ENCODE measurements at places on chromosomes 11 and 22.

DNA sequence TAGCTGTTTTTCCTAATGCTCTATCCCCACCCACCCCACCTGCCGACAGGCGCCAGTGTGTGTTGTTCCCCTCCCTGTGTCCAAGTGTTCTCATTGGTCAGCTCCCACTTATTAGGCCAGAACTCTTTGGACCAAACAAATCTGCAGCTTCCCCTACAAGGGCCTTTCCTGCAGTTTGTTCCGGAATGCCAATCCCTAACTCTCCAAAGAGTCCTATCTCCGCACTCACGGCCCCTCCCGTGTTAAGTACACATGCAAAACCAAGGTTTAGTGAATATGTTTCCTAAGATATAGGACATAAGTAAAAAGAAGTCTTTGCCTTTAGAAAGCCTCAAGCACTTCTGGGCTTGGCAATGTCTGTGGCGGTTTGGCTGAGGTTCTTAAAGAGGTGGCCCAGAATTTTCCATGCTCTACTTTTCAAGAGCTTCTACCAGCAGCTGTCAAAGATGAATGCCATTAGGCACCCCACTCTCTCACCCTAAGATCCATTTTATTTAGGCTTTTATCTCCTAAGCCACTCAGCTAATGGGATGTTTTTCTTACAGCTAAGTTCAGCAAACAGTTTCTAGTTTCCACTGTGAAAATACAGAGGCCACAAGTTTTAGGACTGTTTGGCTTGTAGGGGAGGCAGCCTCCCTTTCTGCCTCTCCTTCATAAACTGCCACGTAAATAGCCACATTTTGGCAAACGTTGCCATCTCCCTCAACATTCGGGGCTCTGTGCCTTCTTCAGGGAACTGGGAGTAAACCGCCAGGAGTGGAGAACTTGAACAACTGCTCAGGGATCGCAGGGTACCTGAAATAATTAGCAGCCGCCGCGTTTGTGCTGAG, 1.6 kb downstream of the CD59 start:
- DNase-seq, result peak; percentile 54

DNA sequence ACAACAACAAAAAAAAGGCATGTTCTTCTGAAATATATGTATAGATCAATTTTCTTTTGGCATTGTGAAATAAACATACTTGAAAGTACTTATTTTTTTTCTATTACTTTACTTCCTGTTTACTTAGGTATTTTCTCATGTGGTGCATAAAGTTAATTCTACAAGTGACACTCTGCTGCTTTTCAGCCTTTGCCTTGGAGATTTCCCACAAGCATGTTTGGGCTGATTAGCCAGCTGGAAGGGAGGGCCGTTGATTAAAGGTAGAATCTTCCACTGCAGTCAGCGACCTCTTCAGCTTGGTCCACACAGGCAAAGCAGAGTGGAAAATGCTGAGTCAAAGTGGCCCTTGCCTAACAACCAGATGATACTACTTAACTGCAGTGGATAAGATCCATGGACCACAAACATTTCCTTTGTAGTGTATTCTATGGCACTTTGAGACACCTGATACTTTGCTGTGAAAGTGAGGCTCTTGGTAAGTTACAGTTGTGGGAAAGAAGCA, 176.0 kb downstream of the ARHGAP42 start:
- peak; percentile 6 for DNase-seq

DNA sequence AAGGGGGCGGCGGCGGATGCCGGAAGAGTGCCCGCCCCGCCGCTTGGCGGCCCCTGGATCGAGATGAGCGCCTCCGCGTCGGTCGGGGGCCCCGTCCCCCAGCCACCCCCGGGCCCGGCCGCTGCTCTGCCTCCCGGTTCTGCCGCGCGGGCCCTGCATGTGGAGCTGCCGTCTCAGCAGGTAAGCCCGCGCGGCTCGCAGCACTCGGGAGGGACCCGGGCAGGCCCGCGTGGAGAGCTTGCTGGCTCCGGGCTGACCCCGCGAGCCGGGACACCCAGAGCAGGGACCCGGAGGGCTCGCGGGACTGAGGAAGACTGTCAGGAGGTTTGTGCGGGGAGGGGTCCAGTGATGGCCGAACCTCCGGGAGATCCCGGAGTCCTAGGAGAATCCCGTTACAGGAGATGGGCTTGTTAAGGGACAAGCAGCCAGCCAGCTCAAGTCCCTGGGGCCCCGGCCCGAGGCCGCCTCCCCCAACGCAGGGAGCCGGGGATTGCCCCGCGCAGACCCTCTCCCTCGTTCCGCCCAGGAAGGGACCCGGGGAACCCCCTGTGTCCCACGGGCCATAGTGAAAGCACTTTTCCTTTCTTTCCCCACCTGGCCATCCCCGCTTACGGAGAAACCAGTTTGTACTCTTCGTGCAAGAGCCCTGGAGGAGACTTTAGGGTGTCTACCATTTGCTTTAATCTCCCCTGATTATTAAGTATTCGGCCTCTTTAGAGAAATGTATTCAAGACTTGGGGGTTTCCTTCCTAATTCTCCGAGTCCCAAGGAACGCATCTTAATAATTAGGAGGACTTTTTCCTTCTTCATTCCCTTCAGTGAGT, 547 bp downstream of the UVRAG start:
- no peak for DNase-seq

GRCh38 chr22:27647540-27647939, 154.0 kb downstream of the MN1 start:
- DNase-seq, result no peak

DNA sequence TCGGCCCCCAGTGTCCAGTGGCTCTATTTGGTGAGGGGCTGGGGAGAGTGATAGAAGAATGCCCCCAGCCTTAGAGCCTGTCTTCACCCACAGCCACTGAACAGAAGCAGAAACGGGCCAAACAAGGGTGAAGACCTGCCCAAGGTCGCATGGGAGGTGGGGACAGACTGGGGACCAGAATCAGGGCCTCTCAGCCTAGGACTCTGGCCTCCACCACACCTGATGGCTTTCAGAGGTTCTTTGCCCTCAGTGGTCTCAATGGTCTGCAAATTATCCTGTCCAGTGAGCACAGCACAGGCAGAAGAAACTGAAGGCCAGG, 4.5 kb upstream of the MYRF start:
- DNase-seq, result no peak

- DNase-seq, result no peak
Measured at GRCh38 chr11:1450949-1451710, 35.4 kb downstream of the MOB2 start.

- DNase-seq, result no peak
Measured at GRCh38 chr11:111000400-111001080, 245.0 kb upstream of the POU2AF2 start.

DNA sequence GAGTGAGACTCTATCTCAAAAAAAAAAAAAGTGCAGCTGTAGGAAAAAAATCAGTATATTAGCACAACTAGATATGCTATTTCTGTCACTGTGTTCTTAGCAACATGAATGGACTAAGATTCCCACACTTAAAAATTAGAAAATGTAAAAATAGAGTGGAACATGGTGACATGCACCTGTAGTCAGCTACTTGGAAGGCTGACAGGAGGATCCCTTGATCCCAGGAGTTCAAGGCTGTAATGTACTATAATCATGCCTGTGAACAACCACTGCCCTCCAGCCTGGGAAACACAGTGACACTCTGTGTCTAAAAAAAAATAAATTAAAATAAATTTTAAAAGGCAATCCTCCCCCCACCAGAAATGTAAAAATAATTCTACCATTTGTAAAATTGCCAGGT, 29.8 kb downstream of the PICALM start:
- no peak for DNase-seq

DNA sequence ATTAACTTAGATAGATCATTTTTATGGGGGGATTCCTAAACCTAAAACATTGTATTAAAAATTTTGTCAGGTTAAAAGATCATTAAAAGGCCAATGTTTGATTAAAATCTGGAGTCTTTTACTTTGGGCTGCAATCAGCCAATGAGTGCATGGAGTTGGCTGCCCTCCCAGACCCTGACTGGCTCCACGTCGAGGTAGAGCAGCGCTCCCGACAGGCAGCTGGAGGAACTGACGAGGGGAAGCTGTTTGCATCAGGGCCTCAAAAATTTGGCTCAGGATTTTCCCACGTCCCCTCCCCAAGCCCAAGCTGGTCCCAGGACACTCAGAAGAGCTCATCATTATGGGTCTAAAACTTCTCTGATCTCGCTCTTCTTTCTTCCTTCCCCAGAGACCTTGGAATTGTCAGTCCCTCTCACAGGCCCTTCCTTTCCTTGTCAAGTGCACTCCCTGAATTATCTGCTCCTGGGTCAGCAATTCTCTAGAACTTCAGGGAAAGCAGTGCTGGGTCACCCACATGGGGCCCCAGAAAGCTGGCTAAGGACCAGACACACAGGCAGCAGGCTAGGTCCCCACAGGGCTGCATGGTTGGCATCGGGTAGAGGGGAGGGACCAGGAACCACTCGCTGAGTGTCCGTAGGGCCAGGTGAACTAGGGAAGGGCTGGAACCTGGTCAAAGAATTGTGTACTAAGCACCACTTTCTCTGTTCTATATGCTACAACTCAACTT, 119.6 kb upstream of the IGLL5 start:
- DNase-seq, result no peak

DNA sequence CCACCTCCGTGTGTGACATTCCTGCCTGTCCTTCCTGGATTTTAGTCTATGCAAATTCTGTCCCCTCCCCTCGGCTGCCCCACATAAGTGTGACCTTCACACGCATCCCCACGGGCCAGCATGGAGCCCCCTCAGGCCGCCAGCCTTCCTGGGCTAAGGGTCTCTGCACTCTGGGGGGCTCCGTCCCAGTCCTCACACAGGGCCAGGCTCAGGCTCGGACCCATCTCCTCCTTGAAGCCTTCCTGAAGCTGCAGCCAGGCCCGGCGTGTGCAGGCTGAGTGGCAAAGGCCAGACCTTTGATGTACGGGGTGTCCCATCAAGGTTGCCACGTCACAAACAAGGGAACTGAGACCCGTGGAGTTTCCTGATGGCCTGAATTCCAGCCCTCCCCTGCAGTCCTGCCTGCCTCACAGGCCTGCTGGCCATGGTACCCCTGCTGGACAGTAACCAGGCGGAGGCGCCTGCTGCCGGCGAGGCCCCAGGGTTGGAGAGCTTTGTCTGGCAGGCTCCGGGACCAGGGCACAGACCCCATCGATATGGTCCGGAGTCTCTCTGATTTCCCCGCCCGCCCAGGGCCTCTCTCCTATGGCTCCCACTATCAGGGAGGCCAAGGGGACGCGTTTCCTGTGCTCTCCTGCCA, 791.7 kb downstream of the BRD1 start:
- DNase-seq, result no peak

DNA sequence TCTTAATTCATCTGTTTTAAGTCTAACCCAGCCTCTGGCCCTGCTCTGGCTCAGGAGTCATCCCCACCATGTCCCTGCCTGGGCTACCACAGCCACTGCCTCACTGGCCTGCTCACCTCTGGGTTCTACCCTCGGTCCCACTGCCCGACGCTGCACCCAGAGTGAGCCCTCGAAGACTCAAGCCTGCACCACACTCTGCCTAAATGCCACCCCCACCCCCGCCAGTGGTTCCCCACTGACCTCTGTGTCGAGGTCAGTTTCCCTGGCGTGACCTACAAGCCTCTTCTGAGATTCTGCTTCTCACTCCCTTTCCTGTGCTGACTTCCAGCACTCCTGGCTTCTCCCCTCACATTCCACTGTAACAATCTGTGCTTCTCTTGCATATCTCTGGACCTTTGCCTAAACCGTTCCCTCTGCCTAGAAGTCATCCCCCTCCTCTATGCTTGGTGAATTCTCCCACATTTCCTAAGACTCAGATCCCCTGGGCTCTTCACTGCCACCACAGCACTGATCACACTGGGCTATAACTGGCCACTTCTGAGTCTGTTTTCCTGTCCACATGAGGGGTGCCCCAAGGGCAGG, 12.5 kb upstream of the PDE2A start:
- DNase-seq, result no peak

- DNase-seq, result no peak
Measured at GRCh38 chr11:111457731-111458368, 54.3 kb downstream of the BTG4 start.

- DNase-seq, result no peak
Measured at GRCh38 chr11:61495801-61496601, 12.5 kb upstream of the LRRC10B start.

- DNase-seq, result no peak
Measured at GRCh38 chr11:113091481-113091780, 130.2 kb downstream of the NCAM1 start.

- DNase-seq, result no peak
Measured at GRCh38 chr11:122618927-122619326, 36.6 kb upstream of the UBASH3B start.

GRCh38 chr11:102794382-102794781, 3.6 kb downstream of the MMP1 start:
- DNase-seq, result no peak

DNA sequence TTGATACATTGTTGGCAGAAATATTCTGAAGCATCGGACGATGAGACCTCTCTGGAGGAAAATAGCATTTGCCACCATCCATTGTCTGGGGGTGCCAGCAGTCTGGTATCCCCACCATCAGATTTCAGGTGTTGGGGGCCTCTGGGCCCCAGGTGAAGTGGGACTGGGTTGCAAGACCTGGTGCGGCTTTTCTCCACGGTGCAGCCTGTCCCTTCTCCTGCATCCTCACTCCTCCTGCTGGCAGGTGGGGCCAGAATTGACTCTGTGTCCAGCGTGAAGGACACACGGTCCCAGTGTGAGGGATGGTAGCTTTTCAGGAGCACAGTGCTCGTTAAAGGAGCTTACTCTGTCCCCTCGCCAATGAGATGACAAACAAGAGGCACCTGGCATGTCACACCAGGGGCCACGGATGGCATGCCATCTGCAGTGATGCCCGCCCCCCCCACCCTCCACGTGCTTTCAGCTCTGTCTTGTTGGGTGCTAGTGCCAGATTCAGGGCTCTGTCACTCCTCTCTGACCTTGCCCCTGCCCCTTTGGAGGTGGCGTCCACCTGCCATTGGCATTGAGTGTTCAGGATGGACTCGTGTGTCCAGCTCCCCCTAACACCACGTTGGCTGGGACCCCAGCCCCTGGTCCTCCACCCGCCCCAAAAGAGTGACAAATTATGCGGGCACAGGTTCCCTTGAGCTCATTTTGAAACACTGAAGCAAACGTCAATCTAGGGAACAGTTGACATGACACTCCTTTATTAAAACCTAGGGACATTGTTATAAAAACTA, 62.4 kb downstream of the PARVG start:
- no peak for DNase-seq

GRCh38 chr11:107508201-107508857, 50.7 kb upstream of the CWF19L2 start:
- no peak for DNase-seq

GRCh38 chr11:112525844-112526590, 265.4 kb upstream of the PLET1 start:
- DNase-seq, result no peak

- no peak for DNase-seq
Measured at GRCh38 chr22:32246166-32246565, 9.0 kb downstream of the SLC5A4 start.

DNA sequence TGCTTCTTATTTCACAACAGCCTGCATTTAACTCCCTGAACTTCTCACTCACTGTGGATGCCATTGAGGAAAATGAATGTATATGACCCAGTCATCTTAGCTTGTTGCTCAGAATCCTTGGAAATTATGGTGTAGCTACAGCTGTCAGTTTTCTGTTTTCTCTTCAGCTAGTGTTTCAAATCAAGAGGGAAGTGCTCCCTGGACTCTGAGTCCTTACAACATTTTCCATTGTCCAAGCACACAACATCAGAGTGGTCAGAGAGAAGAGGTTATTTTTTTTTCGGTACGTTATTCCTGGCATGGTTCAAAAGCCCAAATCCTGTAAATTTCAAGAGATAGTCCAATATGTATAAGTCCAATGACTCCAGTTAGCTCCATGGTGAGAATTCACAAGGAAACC, 23.6 kb downstream of the MS4A6A start:
- DNase-seq, result no peak
